Skin of body (tissue), 3 donors: ENCODE measurements at places on chromosomes 2 and 18. TPM values are rescaled to one million over a fixed set of nuclear protein-coding genes. Genes with fewer than 3 reads are reported as not detected.

The RTTN gene
- total RNA-seq, result 27.1 TPM

The SLC14A1 gene
- 11.9 TPM for total RNA-seq

GRCh38 chr2:55965966-55966365, 42.4 kb upstream of the EFEMP1 start:
- no peak for DNase-seq

- no peak for DNase-seq
Observed at GRCh38 chr2:53217250-53217649, 550.4 kb upstream of the CHAC2 start.

DNA sequence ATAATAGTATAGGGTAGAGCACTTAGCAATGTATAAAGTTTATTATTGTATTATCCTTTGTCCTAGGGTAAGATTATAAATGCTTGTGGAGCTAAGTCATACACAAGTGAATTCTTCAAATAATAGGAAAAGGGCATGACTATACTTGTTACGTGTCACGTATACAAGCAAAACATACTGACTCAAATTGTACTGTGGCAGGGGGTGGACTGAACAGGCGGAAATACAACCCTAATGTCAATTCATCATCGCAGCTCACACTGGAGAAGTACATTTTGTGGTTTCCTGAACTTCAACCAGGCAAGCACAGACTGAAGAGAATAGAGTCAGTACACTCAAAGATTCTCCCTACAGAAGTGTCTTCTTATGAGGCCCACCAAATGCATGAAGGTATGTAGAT, 201.0 kb downstream of the MBD2 start:
- no peak for DNase-seq

- DNase-seq, result no peak
Observed at GRCh38 chr2:218482651-218483050, 63.7 kb downstream of the VIL1 start.

GRCh38 chr2:101524806-101525430, 50.0 kb upstream of the RFX8 start:
- no peak for DNase-seq

GRCh38 chr18:65422544-65423136, 328.2 kb upstream of the CDH7 start:
- DNase-seq, result no peak
